ENCODE measurements at places on chromosomes 7 and 10. TPM values are rescaled to one million over a fixed set of nuclear protein-coding genes. Genes with fewer than 3 reads are reported as not detected.

GRCh38 chr10:132639470-132639869, 101.9 kb downstream of the INPP5A start:
- peak overlapping the region; percentile 84 for H3K27ac ChIP-seq
- peaks cover 15% of the 10 kb centered on the region for H3K36me3 ChIP-seq
- peak overlapping the region; percentile 37 for H3K4me3 ChIP-seq
- peaks cover 43% of the 10 kb centered on the region for H3K4me1 ChIP-seq
- no peak for DNase-seq

- H3K4me1 ChIP-seq: peaks cover 5% of the 10 kb centered on the region
- DNase-seq: no peak
- peaks cover 6% of the 10 kb centered on the region for H3K36me3 ChIP-seq
- H3K27me3 ChIP-seq: peaks cover 2% of the 10 kb centered on the region
- no peak overlapping the region for H3K27ac ChIP-seq
Observed at GRCh38 chr7:77985974-77986339, 187.4 kb downstream of the PHTF2 start.

DNA sequence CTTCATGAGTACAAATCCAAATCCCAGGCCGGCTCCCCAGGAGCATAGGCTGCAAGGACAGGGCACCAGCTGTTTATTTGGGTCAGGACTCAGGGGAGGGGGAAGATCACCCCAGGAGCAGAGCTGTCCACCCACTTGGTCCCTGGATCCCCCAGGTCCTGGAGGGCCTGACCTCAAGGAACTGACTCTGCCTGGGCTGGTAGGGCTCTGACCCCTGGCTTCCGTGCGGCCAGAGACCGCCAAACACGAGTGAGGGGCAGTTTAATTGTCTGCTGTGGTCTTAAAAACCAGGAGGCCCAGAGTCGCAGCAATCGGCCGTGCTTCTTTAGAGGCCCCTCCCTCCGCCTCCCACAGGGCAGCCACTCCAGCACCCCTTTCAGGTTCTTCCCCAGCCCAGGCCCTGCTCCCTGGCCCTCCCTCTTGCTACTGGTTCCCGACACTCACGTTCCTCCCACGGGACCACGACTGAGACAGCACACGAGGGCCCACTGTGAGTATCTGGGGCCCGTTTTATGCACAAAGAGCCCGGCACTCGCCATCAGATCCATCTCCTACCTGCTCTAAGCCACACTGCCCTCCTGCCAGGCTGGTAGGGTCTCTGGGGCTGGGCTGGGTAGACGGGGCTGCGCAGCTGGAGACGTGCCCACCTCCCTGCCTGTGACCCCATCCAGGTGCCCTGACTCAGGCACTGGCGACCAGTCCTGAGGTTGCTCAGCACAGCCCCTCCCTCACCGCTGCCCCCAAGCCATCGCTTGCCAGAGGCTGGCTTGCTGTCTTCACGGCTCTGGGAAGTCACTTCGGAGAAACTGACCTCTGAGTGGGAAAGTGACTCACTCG, 30.0 kb upstream of the CFAP46 start:
- peaks cover 10% of the 10 kb centered on the region for H3K4me1 ChIP-seq
- no peaks in the 10 kb centered on the region for H3K36me3 ChIP-seq
- no peak overlapping the region for H3K27ac ChIP-seq
- no peak overlapping the region for H3K4me3 ChIP-seq
- peaks cover 4% of the 10 kb centered on the region for H3K27me3 ChIP-seq

DNA sequence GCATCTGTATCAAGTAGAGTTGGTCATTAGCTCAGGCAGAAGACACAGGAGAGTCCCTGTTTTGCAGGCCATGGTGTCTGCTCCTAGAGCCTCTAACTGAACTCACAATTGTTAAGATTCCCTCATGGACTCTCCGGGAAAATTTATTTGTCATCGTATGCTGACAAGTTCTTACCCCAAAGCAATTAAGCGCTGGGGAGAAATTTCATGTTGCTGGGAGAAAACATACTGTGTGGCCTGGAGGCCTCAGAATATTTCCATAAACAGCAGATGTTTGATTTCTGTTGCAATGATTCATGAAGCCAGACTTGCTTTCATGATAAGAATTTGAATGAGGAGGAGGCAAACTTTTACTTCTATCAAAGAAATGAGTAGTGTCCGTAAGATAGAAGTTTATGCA, 583.2 kb downstream of the GATA3 start:
- H3K27me3 ChIP-seq: no peaks in the 10 kb centered on the region
- no peak overlapping the region for H3K27ac ChIP-seq
- peaks cover 7% of the 10 kb centered on the region for H3K36me3 ChIP-seq
- H3K4me1 ChIP-seq: no peaks in the 10 kb centered on the region

DNA sequence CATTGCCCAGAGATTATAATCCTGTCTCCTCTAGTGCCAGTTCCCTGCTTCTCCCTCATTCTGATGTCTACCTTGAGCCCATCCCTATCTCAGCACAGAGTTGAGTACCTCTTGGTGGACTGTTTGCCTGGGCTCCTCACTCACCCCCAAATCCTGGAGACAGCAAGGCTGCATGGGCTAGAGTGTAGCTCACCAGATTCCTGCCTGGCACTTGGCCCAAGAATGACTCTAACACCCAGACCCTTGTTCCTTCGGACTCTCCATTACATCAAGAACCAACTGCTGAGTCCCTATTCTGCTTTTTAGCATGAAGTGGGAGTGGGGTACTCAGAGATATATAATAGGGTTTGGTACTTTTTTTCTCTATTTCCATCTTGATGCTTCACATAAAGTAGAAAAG, 22.1 kb downstream of the FAM13C start:
- H3K4me3 ChIP-seq: no peak overlapping the region
- H3K27me3 ChIP-seq: no peaks in the 10 kb centered on the region
- H3K36me3 ChIP-seq: no peaks in the 10 kb centered on the region
- no peak for DNase-seq
- H3K4me1 ChIP-seq: no peaks in the 10 kb centered on the region

- H3K36me3 ChIP-seq: peaks cover 12% of the 10 kb centered on the region
- no peak overlapping the region for H3K4me3 ChIP-seq
- no peak overlapping the region for H3K27ac ChIP-seq
- H3K27me3 ChIP-seq: peaks cover 3% of the 10 kb centered on the region
- H3K4me1 ChIP-seq: peaks cover 14% of the 10 kb centered on the region
Observed at GRCh38 chr10:33657154-33657908, 322.9 kb upstream of the NRP1 start.

DNA sequence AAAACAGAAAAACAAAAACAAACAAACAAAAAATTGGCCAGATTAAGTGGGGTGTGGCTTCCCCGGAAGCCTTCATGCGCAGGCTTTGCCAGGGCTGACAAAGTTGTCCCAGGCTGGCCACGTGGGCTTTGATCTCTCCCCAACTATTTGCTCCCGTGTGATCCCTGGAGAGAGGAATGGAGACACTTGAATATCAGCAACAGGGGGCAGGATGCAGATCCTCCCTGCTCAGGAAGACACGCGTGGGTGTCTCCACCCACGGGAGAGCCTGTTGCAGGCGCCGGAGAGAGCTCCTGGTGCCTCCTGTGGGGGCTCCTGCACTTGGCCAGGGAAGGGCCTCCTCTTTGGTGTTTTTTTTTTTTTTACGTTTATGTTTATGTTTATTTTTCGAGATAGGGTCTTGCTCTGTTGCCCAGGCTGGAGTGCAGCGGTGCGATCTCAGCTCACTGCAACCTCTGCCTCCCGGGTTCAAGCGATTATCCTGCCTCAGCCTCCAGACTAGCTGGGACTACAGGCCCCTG, 19.0 kb downstream of the TRIM56 start:
- H3K4me3 ChIP-seq: no peak overlapping the region
- DNase-seq: no peak
- no peaks in the 10 kb centered on the region for H3K36me3 ChIP-seq
- peaks cover 2% of the 10 kb centered on the region for H3K27me3 ChIP-seq

GRCh38 chr10:117444497-117445040, 69.3 kb upstream of the PDZD8 start:
- no peak overlapping the region for H3K4me3 ChIP-seq
- H3K27ac ChIP-seq: no peak overlapping the region
- peaks cover 14% of the 10 kb centered on the region for H3K36me3 ChIP-seq
- H3K27me3 ChIP-seq: peaks cover 2% of the 10 kb centered on the region

ZNF425 gene
- 6.5 TPM for total RNA-seq

IPMK gene
- 7.6 TPM for total RNA-seq

PODXL gene
- total RNA-seq: 12.3 TPM

KCND2 gene
- total RNA-seq: 1.2 TPM
